ENCODE measurements at places on chromosomes 3 and 15.

- DNase-seq = peak; percentile 26
Measured at GRCh38 chr3:184656829-184657681, 54.8 kb downstream of the MAGEF1 start.

DNA sequence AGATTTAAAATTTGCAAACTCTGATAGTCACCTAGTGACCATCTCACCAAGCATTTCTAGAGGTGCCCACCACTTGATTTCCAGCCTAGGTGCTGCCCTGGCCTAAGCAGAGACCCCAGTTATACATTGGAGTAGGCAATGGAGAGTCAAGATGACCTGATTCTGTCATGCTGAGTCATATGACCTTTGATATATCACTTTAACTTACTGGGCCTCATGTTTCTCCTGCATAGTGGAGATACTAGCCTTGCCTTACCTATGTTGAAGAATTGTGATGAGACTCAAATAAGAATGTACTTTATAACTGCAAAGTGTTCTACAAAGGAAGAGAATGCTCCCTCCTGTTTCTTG lies 75.5 kb upstream of the XCR1 start:
- DNase-seq = no peak

DNA sequence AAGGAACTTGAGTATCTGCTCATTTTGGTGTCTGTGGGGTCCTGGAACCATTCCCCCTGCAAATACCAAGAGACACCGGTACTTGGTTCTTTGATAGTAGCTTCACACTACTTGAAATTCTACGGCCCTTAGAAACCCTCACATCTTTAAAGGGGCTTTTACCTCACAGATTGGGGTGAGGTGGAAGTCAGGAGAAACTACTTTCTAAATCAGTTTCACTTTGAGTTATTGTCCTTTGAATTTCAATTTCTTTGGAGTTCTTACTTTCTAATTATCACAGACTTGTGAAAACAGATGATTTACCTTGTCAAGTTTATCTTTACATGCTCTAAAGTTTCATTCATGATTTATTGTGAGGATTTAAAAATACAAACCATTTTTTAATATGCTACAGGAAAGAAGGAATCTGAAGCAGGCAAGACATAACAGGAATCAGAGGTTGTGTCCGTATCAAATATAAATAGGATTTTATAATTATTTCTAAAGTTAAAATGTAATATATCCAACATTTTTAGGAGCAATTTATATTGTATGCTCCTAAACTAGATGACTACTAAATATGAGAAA lies 98.9 kb downstream of the NEDD4 start:
- DNase-seq = no peak

DNA sequence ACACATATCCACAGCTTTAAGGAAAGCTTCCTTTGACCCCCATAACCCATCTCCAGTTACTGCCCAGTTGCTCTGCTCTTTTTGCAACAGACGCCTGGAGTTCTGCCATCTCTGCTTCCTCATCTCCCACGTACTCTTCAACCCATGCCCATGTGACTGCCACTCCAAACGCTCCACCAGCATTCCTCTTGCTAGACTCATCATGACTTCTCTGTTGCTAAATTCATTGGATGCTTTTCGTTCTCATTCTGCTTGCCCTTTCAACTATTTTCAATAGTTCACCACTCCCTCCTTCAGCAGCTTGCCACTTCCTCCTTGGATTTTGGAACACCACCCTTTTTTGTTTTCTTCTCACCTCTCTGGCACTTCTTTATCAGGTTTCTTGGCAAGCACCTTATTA lies 2.7 kb upstream of the KNSTRN start:
- DNase-seq = no peak

- DNase-seq = no peak
Measured at GRCh38 chr3:59690886-59691285, 641.1 kb upstream of the CFAP20DC start.

DNA sequence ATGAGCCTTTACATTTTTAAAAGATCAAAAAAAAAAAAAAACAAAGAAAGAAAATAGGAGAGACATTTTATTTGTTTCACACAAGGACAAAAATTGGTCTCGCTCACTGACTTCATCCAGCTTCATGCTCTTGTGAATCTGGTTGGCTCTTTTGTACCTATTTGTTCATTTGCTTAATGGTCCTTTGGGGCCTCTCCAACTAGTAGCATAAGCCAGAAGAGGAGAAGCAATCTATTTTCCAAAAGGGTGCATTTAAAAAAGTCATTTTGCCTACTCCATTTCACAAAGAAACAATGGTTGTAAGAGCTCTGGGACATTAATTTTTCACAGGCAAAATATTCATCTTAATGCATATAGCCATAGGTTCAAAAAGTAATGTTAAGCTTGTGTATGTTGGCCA lies 168.3 kb upstream of the ADAMTS9 start:
- peak; percentile 42 for DNase-seq

Data from NCI-H1436 (cell line).